ENCODE measurements at places on chromosomes 11 and 22.

DNA sequence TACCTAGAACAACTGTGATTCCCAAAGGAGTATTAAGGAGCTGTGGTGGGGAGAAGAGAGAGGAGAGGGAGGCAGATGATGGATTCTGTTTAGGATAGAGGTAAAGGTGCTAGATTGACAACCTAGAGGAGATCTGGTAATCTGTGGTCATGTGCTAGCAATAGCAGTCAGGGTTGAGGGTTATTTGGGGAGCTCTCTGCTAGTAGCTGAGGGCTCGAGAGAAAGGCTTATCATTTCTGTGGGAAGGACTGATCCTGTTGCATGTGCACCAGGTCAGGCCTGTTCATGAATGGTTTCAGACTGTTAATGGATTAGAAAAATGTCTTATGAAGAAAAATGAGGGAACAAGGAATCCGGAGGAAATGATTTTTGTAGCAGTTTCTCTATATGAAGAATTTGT is 63.2 kb downstream of the MTMR3 start:
- DNase-seq = no peak

DNA sequence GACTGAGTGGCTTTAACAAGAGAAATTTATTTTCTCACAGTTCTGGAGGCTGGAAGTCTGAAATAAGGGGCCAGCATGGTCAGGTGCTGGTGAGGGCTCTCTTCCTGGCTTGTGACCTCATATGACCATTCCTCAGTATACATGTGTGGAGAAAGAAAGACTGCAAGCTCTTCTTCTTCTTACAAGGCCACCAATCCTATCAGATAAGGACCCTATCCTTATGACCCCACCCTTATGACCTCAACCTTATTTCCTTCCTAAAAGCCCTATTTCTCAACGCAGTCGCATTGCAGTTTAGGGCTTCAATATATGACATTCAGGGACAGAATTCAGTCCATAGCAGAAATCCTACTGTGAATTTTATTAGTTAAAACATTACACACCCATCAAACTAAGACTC is 124.4 kb upstream of the RAG2 start:
- no peak for DNase-seq

GRCh38 chr11:34642001-34642554 is 21.2 kb downstream of the EHF start:
- no peak for DNase-seq

- no peak for DNase-seq
These were observed 50.5 kb upstream of the POU2AF2 start for GRCh38 chr11:111194860-111195568.

DNA sequence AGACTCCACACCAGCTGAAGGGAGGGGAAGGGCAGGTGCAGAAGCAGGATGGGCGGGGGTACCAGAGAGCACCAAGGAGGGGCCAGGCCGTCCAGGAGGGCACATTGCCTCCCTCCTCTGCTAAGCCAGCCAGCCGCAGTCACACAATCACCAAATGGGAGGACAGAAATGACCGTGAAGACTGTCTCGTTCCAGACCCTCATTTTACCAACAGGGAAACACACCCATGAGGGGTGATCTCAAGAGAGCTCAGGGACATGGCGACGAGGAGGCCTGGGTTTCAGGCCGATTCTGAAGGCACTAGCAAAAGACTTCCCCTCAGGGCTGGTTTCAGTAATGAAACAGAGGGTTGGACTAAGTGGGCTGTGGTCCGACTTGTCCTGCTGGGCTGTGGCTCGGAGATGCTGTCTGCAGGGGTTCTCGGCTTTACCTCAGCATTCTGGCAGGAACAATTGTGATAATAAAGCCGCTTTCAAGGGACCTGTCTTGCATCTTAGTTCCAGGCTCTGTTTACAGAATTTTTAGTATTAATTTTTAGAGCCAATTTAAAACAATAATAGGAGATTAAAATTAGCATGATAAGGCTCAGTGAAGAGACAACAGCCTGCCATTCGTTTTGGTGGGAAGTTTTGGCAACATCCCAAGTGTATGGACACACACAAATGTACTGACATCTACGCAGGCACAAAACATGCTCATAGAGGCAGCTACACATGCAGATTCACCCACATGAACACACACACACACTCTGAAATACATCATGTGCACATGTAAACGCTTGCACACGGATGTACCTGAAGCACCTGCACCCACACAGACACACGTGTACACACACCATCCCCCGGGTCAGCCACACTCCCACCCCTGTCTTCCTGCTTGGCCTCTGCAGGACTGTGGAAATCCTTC is 2.0 kb upstream of the B3GAT1 start:
- no peak for DNase-seq
